ENCODE measurements at places on chromosomes 5 and 9.

DNA sequence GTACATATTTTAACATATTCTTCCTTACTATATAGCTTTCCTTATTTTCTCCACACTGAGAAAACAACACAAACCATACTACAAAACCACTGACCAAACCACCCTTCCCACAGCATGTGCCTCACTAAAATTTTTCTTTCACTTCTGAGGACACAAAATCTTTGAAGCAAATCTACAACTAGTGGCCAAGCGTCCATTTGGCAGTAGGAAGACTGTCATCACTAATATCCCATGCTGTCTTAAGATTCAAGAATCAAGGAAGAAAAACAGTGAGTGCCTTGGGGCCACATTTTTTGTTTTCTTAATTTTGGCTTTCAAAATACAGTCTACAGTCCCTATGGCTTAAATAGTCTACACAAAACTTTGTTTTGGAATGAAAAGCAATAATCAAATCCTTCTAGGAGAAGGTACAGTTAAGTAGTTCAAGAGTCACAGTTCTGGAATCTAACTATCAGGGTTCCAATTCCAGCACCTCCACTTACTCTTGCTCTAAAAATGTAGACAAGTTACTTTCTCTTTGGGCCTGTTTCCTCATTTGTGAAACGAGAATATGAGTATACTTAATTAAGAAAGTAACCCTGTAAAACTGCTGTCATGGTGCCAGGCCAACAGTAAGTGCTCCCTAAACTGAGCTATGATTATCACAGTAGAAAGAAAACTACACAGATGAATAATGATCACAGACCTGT, 227.9 kb downstream of the BNC2 start:
- DNase-seq = no peak

DNA sequence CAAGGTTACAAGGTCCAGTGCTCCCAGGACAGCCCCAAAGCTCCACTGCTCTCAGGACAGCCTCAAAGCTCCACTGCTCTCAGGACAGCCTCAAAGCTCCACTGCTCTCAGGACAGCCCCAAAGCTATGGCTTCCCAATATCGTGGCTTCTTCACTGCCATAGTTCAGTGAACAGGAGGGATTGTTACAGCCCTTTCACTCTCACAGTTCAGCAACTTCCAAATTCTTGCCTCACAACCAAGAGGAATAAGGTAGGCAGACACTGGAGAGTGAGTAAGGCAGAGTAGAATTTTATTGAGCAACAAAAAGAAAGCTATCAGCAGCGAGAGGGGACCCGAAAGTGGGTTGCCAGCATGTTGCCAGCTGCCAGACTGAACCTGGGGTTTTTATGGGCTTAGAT, 277.6 kb downstream of the CDH10 start:
- DNase-seq = no peak

DNA sequence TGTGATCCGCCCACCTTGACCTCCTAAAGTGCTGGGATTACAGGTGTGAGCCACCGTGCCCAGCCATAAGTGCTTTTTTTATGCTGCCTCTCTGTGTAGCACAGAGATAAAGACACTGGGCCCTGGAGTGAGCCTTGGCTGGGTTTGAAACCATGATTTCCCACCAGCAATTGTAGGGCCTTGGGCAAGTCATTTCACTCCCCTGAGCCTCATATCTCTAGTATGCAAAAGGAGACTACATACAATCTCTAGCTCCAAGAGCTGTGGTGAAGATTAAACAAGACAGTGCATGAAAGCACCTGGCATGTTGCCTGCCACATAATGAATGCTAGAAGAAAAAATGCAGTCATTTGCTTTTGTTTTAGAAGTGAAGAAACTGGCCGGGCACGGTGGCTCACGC, 3.9 kb downstream of the FABP6 start:
- DNase-seq = no peak

DNA sequence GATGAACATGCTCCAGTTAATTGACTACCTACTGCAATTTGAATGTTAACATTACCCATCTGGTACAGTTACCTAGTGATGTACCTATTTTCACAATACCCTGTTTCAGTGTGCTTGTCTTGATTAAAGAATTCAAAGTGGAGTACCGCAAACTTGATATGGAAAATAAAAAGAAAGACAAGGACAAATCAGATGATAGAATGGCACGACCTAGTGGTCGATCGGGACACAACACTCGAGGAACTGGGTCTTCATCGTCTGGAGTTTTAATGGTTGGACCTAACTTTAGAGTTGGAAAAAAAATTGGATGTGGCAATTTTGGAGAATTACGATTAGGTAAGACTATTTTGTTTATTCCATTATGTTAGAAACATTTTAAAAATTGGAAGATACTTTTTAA, 33.5 kb downstream of the CSNK1G3 start:
- no peak for DNase-seq

DNA sequence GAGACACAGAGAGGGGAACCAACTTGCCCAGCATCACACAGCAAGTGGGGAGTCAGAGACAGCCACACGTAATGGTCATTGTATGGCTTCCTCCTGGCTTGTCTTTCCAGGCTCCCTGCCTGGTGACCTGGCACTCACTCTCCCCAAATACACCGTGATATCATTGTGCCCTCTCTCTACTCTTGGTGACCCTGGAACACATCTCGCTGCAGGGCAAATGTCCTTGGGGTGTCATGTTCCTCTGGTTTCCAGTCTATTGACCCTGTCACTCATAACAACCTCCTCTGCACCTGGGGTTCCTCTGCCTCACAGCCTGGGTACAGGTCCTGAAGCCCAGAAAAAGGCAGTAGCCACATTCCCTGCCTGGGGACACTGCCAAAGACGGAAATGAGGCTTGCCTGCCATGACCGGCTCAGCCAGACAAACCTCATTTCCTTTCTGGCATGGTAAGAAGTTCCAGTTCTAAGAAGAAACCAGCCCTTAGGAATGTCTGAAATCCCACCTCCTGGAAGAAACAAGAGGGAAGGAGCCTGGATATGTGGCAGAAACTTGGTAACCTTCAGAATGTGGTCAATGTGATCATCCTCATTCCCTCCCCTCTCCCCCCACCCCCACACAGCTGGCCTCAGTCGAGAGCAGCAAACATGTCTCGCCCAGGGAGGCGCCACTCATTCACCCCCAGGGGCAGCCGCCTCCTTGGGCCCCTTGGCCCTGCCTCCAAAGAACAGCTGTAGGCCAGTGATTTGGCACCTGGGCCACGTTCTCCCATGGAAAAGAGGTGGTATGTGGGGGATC, 30.6 kb upstream of the SMU1 start:
- DNase-seq = no peak

GRCh38 chr5:150582241-150583109, 58.0 kb upstream of the SYNPO start:
- DNase-seq = no peak

- DNase-seq = peak; percentile 82
Measured at GRCh38 chr5:14105718-14106410, 37.3 kb upstream of the TRIO start.

DNA sequence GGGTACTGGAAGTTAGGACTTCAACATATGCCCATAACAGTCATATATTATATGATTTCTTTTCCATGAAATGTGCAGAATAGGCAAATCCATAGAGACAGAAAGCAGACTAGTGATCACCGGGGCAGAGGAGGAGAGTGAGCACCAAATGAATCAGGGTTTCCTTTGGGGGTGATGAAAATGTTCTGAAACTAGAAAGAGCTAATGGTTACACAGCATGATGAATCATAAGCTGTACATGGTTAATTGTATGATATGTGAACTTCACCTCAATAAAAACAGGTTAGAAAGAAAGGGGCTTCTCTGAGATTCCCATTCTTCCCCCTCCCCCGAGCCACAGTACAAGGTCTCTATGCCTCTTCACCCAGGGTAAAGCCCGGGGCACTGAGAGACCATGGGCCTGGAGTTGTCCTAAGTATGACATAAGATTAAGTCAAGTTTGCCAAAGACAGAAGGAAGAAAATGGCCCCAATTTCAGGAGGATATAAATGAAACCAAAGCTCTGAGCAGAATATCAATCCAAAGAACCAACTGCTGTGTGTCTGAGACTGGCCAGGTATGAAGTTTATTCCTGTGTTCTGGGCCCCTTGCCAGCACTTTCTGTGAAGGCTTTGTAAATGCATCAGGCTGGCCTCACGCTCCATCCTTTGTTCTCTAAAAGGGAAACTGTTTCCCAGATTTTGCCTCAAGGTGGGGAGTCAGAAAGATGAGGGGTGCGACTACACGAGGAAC, 243.8 kb downstream of the CDK5RAP2 start:
- no peak for DNase-seq

GRCh38 chr5:91469517-91470165, 86.5 kb upstream of the ARRDC3 start:
- no peak for DNase-seq

DNA sequence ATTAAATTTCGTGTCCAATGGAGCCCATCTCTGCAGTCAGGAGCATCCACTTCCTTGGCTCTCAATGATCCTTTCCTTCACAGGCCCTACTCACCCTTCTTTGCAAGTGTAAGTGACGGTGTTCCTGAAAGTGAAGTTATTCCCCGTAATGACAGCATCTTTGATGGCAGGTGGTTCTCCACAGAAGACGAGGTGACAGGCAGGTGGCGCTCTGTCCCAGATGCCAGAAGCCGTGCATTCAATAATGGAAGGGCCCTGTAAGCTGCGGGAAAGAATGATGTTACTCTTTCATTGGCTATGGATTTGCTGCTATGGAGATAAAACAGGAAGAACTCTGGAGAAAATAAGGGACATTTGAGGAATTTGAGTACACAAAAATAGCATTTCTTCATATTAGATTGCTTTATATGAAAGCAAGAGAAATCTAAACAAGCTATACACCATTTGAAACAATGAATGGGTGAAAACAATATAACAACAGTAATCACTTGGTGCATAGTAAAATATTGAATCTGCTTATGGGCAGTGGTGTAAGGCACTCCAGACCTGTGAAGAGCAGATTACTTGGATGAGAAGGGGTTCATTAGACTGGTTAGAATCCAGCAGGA, 89.9 kb upstream of the TXNDC8 start:
- DNase-seq = no peak
